ELR (cell line): ENCODE measurements at places on chromosomes 2 and 18.
A peak's percentile ranks its signal among the peaks of the same experiment; 100 is the strongest.

DNA sequence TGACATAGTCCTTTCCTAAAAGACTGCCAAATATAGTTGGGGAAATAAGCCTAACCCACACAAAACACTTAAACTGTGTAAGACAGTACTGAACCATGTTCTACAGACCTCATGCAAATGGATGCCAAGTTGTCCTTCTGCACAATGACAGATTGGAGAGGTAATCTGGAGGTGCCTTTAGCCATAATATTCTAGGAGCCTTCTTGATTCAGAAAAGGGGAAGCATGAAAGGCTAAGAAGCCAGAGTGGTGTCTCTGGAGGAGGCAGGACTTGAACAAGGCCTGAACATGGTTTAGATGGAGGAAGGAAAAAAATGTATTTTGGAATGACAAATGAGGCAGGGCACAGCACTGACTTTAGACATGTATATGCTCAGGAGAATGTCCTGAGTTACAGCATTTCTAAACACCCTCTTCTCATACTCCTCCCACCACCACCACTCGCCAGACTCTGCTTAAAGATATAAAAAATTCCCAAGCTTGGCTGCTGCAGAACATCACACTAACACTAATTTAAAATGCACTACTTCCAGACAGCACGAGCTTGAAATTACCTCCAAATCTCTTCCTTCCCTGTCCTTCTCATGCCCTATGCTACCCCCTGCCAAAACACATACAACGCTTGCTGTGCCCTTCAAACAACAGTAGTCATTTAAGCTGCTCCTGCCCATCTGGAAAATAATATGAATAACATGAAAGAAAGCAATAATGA, 110.4 kb downstream of the ANKRD44 start:
- no peak for DNase-seq

GRCh38 chr18:55376387-55376786, 211.6 kb downstream of the TCF4 start:
- no peak for DNase-seq

GRCh38 chr2:36379710-36380448, 24.3 kb downstream of the CRIM1 start:
- DNase-seq, result peak; percentile 78

GRCh38 chr2:227163485-227163997, 464 bp downstream of the COL4A4 start:
- peak; percentile 9 for DNase-seq

DNA sequence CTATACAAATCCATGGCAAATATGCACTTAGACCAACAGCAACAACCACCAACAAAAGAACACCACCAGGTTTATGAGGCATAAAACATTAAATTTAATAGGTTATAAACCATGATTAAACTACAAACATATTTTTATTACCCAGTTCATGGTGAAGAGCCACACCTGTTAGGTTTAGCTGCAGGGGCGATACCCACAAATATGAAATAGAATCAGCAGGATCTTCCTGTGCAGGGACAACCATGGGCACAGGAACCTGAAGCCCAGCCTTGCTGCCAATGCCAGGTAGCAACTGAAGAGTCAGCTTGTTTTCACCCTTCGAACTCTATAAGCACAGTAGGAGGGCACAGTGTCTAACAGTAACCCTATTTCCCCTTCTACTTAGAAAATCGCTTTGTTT, 675.0 kb downstream of the SATB2 start:
- no peak for DNase-seq

GRCh38 chr2:16314691-16315457, 350.8 kb downstream of the CYRIA start:
- DNase-seq, result no peak

GRCh38 chr2:190859347-190860297, 21.0 kb upstream of the GLS start:
- DNase-seq, result peak; percentile 82

GRCh38 chr18:46712406-46712805, 44.4 kb downstream of the ST8SIA5 start:
- DNase-seq, result peak; percentile 78

DNA sequence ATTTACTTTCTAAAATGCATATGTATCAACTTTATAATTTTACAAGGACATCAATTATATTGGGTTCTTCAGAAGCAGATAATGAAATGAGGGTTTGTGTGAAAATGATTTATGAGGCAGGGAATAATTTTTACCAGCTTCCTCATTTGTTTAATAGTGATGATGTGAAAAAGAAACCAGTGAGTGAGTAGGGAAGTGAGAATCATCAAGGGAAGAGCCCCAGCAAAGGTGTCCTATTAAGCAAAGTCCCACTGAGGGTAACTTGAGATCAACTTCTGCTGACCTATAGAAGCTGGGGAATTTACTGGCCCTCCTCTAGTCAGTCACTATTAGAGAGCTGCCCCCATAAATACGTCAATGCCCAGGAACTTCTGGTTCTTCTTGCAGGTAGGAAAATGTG, 266.8 kb upstream of the LYPD1 start:
- DNase-seq, result no peak

DNA sequence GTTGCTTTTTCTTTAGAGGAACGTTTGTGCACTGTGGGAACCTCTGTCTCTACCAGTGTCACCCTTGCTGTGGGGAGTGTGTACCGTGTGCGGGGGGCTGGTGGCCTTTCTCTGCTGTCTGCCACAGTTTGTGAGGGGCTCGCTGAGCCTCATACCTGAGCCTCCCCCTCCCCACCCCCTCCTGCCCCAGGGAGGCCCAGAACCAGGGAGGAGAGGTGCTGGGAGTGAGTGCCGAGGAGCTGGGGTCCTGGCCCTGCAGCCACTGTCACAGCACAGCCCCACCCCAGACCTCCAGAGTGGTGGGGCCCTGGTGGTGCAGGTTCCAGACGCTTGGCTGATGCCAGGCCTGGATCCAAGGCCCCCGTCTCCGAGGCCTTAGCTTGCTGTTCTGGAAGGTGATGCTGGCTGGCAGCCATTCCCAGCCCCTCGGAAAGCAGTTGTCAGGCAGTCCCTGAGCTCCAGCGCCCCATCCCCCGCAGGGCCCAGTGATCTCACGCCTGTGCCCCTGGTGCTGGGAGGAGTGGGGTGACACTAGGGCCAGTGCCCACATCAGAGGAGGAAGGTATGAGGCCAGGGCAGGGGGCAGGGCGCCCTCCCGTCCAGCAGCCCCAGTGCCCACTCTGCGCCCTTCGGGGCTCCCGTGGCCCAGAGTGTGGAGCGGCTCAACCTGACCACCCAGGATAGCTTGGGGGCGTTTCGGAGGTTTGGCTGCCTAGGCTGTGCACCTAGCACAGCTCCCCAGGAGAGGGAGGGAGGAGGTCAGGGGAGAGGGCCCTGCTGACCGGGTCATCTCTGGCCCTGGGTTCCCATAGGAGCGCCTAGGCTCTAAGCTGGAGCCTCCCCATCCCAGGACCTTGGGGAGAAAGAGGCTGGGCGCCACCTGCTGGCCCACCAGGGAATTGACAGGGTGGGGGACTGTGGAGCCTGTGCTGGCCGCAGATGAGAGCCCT, 53.0 kb upstream of the ALPP start:
- DNase-seq, result peak; percentile 53

- no peak for DNase-seq
Measured at GRCh38 chr2:114550364-114550763, 107.9 kb downstream of the DPP10 start.

DNA sequence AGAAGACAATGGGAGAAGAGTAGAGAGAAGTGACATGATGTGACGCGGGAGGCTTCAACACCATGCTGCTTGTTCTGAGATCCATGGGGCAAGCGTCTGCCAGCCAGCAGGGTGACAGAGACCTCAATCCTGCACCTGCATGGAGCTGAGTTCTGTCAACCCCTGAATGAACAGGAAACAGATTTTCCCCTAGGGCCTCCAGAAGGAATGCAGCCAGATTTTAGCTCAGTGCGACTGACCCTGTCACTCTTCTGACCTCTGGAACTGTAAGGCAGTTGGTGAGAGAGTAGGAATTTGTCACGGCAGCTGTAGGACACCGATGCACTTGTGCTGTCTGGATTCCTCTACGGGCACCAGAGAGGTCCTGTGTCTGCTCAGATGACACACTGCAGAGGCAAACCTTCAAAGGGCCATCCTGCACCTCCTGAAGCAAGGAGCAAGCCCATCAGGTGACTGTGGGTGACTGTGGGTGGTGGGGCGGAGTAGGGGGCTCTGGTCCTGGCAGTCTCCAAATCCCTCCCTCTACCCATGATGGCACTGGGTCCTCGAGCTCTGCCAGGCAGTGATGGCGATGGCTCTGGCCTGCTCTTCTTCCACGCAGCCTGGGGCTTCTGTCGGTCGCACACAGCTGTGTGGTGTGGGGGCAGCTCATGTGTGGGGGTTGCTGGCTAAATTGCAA, 194.3 kb upstream of the TWIST2 start:
- no peak for DNase-seq

DNA sequence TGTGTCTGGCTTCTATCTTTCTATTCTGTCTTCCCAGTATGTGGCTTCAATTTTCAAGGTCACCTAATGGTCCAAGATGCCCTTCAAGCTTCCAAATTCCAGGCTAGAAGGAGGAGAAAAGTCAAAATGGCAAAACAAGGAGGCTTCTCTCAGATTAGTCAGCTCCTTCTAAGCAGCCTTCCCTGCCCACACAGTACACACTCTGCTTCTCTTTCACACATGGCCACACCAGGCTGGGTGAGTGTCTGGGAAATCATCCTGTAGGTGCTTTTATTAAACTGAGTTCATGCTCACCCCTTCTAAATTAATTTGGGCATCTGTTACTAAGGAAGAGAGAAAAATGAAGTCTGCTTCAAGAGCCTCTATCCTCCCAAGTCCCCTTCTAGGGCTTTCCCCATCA, 277.2 kb upstream of the MGAT5 start:
- DNase-seq, result no peak

DNA sequence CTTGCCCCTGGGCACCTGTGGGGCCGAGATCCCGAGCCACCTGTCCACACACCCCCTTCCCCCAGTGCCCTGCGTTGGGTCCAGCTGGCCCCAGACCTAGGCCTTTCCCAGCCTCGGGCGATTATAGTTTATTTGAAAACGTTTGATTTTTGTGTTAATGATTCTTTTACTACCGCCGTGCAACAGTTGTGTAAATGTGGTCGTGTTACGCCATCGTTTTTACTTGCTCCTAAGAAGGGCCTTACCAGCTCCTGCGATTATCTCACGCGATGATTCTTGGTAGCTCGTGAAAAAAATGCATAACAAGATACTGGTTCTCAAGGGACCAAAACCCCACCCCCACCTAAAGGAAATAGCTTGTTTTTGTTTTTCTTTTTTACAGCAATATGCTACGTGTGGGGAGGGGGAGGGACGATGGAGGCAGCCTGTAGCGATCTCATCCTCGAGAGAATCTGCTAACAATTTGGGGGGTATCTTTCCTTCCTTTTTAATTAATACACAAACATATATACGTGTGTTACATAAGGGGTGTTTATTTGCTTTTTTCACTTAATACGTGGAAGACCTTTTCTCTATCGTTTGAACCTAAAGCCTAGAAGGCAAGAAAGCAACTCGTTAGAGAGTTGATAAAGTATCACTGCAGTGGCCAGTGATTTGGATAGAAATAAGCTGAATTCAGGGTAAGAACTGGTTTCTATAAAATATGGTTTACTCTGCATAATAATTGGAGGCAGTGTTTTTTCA, 1.0 kb downstream of the ZDBF2 start:
- DNase-seq, result peak; percentile 46

GRCh38 chr18:58965291-58966004, 100.8 kb downstream of the ZNF532 start:
- DNase-seq, result no peak

DNA sequence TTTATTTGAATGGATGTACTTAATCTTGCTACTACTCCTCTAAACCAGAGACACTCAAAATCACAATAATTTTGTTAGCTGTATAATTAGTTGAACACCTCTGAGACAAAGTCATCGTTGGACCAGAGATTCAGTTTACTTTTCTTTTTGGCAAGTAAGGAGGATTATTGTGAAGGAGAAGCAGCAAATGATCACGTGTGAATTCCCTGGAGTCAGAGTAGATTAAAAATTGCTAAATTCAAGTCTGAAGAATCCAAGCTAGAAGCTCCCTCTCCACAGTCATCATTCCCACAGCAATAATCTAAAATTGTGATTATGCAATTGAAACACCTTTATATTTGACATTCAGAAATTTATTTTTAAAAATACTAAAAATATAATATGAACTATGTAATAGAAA, 484.4 kb downstream of the CMPK2 start:
- DNase-seq, result no peak

DNA sequence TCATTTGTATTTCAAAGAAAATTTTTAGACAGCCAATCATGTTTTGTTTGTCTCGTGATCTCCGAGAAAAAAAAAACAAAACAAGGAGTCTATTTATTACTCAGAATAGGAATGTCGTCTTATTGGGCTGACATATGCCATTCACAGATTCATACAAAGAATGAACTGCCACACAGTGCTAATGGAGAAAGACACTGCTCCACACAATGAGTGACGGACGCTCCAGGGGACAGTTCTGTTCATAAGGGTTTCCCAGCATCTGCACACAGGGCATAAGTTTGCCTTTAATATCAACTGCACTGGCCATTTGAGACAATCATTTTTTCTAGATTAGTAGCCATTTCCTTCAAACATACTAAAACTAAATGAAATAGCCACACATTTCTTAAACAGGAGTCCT, 3.4 kb downstream of the SERTAD2 start:
- DNase-seq, result no peak
